Activated CD4-positive, CD25-positive, alpha-beta regulatory T cell (primary cell): ENCODE measurements at places on chromosomes 16 and 17.

GRCh38 chr17:60091908-60092331 lies 13.2 kb upstream of the HEATR6 start:
- no peak for DNase-seq

- peak; percentile 28 for DNase-seq
Observed at GRCh38 chr17:80260791-80261158, at the start of gene RNF213. Gene RNF213 (plus strand): TSS chr17:80260852. CDS start chr17:80263682, 2,830 bp downstream.

DNA sequence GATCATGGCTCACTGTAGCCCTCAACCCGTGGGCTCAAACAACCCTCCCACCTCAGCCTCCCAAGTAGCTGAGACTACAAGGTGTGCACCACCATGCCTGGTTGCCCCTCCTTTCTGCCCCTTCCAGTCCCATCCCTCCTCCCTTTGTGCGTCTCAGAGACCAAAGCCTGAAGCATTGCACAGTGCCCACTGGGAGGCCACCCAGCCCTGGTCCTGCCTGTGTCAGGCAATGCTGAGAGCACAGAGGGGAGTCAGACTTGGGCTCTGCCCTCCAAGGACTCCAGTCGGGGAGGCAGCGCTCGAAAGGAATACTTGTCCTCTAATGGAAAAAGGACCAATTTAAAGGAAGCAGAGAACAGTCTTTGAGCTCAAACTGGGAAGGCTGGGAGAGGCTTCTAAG lies 20.4 kb downstream of the RAI1 start:
- no peak for DNase-seq

DNA sequence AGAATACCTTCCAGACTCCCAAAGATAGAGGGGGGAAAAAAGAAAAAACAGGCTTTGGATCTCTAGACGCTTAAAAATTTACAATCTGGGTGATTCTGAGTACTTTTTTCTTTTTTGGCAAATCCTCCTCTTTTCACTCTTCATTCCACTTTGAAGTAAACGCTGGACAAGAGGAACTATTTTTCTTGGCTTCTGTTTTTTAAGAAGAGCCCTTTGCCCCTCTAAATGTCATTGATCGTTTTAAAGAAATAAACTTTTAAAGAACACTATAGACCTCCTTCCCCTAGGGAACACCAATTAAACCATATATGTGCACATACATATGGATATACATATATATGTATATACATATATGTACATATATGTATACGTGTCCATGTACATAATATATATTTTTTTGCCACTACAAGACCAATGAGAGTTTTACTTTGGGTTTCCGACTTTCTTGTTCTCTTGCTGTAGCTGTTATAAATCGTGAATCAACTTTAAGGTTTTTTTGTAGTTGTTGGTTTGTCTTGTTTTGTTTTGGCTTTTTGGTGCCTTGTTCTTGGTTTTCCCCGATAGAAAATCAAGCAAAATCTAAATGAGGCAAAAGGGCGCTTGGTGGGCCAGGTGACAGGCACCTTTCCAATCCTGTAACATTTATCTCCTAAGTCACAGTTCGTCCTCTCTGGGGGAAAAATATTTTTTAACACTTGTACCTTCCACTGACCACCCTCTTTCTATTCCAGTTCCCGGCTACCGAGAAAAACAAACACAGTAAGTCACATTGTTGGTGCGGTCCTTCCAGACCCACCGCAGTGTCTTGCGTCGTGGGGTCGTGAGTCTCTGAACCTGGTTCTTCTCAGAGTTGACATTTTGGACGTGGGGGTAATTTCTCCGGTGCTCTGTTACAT lies 4.4 kb downstream of the FOXF1 start:
- DNase-seq = no peak

DNA sequence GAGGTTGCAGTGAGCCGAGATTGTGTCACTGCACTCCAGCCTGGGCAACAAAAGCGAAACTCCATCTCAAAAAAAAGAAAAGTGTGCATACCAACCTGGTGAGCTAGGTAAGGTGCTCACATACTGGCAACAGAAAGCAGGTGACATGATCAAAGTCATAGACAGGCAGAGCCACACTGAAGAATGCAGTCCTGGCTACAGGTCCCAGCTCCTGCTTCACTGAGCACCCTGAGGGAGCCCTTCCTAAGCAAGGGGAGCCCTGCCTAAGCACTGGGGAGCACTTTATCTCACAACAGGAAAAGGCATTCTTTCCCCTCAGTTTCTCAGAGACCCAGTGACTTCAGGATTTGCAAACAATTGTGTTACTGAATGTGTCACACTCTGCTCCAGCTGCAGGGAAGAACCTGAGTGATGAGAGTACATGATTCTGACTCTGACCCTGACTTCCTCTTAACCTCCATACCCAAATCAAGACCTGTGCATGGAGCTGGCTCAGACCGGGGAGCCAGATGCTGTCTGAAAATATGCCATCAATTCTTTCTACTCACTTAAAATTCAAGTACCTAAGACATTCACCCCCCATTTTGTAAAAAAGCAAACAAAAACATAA lies 40.5 kb downstream of the ANKRD11 start:
- no peak for DNase-seq
